ENCODE measurements at places on chromosomes 5 and 9.

GRCh38 chr9:74333384-74334032 is 163.6 kb upstream of the RORB start:
- DNase-seq = no peak

- DNase-seq = peak; percentile 83
These were observed 46.2 kb downstream of the RNF145 start for GRCh38 chr5:159163027-159163700.

- DNase-seq = peak; percentile 78
These were observed 90.0 kb upstream of the HMHB1 start for GRCh38 chr5:143721925-143722324.

DNA sequence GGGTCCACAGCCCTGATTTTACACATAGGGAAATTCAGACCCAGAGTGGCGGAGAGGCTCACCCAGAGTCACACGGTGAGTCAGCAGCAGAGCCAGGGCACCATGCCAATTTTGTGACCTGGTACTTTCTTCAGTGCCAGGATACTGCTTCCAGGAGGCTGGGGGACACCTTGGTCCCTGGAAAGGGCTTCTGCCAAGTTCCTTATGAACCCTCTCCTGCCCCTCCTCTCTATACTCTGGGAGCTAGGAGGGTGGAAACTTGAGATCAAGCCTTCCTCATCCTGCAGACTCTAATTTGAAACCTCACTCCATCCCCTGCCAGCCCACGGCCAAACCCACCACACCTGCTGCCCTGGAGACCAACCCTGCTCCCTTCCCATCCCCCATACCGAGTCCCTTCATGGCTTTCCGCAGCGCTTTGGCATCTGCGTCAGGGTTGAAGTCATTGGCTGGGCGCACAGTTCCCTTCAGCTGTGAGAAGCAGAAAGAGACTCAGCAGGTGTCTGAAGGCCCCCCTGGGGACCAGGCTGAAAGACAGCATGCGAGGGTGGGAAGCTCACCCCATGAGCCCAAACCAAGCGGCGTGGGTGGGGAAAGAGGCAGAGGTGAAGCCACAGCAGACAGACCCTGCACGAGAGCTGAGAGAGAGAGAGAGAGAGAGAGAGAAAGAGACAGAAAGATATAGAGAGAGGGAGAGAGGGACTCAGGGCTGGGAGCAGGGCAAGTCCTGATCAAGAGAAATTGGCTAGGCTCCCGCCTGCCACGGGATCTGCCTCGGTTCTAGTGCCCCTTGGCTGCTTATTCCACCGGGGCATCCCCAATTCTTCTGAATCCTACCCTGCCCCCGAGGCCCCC is 33.5 kb downstream of the ANXA6 start:
- peak; percentile 17 for DNase-seq

GRCh38 chr9:16726718-16727451 is 143.6 kb downstream of the BNC2 start:
- DNase-seq = peak; percentile 84

DNA sequence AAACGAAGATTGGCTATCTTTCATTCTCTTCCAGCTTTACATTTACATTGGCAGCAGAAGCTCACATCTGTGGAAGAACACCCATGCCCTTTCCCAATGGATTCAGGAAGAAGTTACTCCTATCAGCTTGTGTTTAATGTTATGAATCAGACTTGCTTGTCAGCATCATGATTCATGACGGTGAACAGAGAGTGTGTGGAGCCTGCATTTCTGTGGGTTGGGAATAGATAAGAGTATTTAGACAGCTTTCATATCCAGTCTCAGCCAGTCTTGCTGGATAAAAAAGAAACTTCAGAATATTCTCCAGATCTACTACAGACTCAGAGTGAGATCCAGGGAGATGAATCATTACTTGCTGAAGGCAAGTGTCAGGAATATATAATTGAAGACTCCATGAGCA is 812.9 kb upstream of the ZNF608 start:
- peak; percentile 29 for DNase-seq

- DNase-seq = no peak
These were observed 43.9 kb downstream of the MCCC2 start for GRCh38 chr5:71631070-71631469.

GRCh38 chr9:92616655-92617111 is 53.2 kb downstream of the IPPK start:
- DNase-seq = peak; percentile 60

- DNase-seq = no peak
These were observed 34.1 kb upstream of the SLC9A3 start for GRCh38 chr5:558326-558725.

DNA sequence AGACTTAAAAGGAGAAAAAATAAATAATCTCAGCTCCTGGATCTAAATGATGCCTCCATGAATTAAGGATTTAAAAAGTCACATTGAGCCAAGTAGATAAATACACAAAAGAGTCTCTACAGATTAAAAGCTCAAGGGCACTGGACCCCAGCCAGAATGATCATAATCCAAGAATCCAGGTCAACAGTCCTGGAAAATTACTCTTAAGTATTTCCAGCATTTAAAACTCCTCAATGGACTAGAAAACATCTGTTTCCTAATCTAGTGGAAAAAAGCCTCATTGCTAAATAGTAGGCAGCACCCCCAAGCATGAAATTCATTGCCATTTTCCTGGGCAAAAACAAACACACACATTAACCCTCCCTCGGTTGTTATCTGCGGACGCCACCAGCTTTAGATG is 96.8 kb downstream of the FRMD3 start:
- peak; percentile 28 for DNase-seq

GRCh38 chr5:177426566-177427210 is at the start of gene GRK6:
Gene GRK6 (plus strand): TSS chr5:177426676. CDS start chr5:177426846, 170 bp downstream.
- no peak for DNase-seq

DNA sequence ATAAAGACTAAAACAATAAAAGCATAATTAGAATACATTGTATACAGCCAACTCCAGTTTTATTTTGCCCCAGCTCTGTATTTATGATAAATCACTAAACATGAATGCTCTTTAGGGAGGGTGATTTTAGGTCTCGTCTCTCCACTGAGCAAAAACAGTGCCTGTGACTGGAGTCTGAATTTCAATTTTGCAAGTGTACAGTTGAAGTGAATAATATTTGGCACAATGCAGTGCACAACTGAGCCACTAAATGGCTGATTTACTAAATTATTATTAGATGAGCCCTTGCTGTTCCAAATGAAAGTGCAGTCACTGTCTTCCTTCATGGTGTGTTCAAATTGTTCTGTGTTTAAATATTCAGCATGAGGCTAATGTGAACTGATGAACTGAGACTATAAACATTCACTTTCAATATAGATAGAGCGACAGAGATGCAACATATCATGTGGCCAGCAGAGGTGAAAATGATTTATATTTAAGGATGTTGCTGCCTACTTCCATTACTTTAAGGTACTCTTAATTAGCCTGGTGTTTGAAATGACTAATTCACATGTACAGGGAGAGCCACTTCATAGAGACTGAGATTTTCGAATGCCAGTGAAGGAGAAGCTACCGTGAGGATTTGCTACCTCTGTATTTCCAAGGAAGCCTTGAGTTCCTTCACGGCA is 375.1 kb downstream of the EBF1 start:
- DNase-seq = no peak

- DNase-seq = peak; percentile 53
These were observed 25.6 kb downstream of the C9orf50 start for GRCh38 chr9:129595311-129595741.

- no peak for DNase-seq
These were observed 173.6 kb downstream of the DEPDC1B start for GRCh38 chr5:60526336-60526875.

DNA sequence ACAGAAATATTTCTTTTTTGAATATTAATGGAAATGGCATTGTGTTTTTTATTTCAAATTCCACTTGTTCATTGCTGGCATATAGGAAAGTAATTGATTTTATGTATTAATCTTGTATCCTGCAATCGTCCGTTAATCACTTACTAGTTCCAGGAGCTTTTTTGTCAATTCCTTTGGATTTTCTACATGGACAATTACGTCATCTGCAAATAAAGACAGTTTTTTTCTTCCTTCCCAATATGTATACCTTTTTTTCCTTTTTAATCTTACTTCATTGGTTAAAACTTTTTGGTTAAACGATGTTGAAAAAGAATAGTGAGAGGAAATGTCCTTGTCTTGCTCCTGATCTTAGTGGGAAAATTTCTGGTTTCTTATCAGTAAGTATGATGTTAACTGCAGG is 1.5 kb upstream of the TIFAB start:
- no peak for DNase-seq

DNA sequence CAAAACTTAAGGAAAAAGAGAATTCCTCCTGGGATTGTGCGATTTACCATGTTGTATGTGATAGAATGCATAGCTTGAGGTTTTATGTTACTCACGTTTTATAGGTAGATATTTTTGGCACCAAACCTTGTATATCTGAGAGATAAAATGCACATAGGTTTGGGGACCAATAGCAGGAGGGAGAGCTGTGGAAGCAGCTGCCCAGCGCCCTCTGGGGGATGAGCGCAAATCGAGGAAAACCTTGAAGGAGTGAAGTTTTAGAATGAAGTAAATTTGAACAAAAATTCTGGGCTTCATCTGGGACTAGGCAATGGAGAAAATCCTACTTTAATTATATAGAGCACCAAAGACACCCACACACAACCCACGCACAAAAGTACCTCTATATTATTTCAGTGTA is 197.0 kb downstream of the ADCY2 start:
- DNase-seq = peak; percentile 1

DNA sequence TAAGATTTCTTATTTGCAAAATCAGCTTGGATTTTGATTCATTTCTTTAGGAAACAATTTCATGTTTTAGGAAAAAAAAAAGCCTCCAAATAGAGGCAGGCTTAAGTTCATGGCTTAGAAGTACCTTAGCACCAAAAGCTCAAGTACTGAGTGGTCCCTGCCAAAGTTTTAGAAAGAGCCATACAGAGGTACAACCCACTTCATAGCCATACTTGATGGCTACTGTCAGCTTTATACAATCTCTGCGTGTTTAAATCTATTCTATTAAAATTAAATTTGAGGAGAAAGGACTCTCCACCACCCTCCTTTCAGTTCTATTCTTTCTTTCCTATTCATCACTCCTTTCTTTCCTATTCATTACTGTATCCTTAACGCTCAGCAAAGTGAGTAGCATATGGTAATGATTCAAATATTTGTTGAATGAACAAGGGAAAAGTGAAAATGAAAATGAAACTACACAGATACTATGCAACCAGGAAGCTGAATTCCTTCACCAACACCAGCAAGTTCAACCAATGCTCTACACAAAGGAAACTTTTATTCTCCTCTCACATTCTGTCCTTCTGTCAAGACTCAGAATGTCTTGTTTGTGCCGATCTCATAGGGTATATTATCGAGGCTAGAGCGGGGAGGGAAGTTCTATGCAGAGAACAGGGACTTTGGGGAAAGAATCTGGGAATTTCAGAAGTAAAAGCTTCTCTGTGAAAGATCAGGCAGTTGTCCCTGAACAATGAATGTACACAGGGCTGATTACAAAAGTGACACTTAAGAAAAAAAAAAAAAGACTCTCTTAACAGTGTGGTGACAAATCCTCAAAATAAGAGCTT is 138.6 kb upstream of the SPEF2 start:
- DNase-seq = peak; percentile 52

- DNase-seq = peak; percentile 79
These were observed 46.4 kb upstream of the CTNNA1 start for GRCh38 chr5:138706655-138707480.

GRCh38 chr9:27426511-27427271 is 97.4 kb upstream of the IFNK start:
- no peak for DNase-seq

- no peak for DNase-seq
These were observed 135.7 kb downstream of the MLLT3 start for GRCh38 chr9:20486552-20486951.

- DNase-seq = peak; percentile 72
These were observed 9.2 kb upstream of the PHYHD1 start for GRCh38 chr9:128911529-128912035.

- DNase-seq = no peak
These were observed 213.4 kb downstream of the TRIM32 start for GRCh38 chr9:116900543-116900942.

DNA sequence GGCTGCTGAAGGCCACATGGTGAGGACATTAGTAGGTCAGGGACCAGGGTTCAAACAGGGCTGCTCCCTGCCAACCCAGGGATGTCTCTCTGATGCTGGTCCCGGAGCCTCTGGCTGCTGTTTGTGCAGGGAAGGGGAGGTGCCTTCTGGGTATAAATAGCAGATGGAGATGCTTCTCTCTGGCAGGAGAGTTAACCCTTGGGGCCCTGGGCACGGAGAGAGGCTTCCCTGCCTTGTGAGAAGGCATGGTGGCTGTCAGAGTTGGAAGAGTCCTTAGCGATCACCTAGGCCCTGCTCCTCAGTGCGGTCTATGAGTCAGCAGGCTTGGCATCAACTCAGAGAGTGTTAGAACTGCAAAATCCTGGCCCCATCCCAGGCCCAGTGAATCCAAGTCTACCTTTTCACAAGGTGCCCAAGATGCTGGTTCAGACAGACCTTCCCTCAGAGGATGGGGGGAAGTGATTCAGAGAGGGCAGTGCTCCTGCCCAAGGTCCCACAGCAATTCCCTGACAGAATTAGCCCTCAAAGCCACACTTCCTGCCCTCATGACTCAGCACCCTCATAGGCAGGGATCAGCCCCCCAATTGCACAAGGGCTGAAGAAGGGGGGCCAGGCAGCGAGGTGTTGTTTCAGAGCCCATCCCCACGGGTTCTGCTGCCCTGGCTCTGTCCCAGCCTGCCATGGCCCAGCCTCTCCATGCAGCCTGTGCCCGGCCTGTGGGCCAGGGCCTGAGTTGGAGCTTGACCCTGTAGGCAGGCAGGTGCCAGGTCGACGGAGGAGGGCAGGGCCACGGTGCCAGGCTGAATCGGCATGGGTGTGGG is 25.6 kb downstream of the CAMK2A start:
- peak; percentile 85 for DNase-seq

- no peak for DNase-seq
These were observed 19.9 kb downstream of the TPPP start for GRCh38 chr5:673161-673830.

DNA sequence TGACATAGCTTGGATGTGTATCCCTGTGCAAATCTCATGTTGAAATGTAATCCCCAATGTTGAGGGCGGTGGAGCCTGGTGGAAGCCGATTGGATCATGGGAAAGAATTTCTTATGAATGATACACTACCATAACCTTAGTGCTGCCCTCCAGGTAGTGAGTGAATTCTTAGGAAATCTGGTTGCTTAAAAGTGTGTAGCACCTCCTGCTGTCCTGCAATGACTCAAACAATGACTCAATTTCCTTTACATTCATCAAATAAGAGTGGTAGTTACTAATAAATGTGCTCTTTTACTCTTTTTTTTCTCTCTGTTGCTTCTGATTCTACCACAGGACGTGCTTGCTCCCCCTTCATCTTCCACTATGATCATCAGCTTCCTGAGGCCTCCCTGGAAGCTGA is 1696.0 kb upstream of the CDH9 start:
- DNase-seq = no peak

- peak; percentile 15 for DNase-seq
These were observed 835.9 kb upstream of the ZNF608 start for GRCh38 chr5:125582352-125582751.

- DNase-seq = no peak
These were observed 86.8 kb upstream of the CD180 start for GRCh38 chr5:67283275-67283987.

DNA sequence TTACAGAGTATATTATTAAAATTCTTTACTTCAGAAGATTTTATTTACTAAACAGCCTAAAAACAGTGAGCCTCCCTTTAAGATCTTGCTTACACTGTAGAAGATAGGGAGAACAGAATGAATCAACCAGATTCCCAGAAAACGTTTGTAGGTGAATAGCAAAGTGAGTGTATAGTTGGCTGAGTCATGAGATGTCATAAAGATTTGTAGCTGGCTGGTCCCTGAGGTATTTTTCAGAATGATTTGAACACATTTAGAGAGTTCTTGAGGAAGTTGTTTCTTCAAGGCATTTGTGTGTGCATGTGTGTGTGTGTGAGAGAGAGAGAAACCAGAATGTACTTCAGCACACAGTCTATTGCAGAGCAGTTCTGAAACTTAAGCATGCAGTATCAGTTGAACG is 159.4 kb upstream of the PRR16 start:
- DNase-seq = peak; percentile 86
